ENCODE measurements at places on chromosomes 13 and 19.
A peak's percentile ranks its signal among the peaks of the same experiment; 100 is the strongest.

- peak; percentile 76 for DNase-seq
Observed at GRCh38 chr19:5987077-5987818, 9.3 kb upstream of the RANBP3 start.

DNA sequence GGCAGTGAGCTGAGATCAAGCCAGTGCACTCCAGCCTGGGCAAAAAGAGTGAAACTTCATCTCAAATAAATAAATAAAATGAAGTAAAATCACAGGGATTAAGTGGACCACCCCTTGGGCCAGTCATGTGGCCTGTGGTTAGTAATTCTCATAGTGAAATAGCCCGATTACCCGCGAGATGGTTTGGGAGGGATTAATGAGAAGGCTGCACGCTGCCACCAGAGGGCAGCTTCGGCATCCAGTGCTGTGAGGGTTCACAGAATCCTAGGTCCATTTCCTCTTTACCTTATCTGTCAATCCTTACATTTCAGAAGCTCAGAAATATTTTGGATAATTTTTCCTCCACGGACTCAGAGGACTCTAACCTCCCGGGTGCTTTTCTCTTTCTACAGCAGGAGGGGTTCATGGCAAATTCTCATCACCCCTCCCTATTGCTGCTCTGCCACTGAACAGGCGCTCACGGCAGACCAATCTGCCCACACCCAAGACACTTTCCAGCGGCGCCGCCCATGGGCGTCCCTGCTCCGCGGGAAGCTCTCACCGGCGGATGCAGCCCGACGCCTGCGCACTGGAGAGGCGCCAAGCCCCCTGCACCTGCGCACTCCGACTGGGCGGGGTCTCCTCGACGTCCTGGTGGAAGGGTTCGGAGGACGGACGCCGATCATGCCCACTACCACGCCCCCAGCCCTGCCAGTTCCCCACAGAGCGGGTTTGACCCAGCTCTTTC is 11.0 kb downstream of the ZNF835 start:
- no peak for DNase-seq

GRCh38 chr19:41457241-41457640 is 14.3 kb downstream of the ERICH4 start:
- no peak for DNase-seq

- peak; percentile 82 for DNase-seq
Observed at GRCh38 chr19:51339687-51340656, 2.0 kb downstream of the VSIG10L start.

DNA sequence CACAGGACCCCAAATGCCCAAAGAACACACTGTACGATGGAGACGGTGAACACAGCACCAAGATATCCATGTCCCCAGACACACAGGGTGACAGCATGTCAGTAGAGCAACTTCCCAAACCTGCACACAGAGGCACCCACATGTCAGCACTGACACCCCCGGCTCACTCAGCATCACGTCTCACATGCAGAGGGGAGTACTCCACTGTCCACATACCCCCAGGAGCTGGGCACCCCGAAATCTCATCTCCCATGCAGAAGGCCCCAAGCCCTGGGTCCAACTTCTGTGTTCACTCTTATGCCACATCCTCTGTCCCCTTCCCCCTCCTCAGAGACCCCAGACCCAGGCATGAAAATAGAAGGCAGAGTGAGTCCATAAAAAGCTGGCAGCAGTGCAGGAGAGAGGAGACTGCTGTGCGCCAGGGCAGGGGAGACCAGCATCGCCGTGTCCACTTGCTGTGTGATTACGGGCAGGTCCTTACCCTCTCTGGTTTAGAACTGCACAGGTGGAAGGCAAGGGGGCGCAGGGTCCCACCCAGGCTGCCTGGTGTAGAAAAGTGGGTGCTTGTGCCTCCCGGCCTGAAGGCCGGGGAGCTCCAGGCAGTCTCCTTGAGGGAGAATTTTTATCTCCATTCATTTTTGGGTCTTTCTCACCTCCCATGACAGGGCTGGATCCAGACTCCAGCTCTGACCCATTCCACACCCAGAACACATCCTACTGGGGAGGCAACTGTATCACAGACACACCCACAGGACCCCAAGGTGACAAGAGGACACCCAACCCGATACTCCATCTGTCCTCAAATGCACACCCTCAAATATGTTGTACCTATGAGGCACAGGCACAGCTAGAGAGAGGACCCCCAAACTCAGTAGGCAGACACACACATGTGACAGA is 17.0 kb downstream of the ERFL start:
- DNase-seq, result no peak

DNA sequence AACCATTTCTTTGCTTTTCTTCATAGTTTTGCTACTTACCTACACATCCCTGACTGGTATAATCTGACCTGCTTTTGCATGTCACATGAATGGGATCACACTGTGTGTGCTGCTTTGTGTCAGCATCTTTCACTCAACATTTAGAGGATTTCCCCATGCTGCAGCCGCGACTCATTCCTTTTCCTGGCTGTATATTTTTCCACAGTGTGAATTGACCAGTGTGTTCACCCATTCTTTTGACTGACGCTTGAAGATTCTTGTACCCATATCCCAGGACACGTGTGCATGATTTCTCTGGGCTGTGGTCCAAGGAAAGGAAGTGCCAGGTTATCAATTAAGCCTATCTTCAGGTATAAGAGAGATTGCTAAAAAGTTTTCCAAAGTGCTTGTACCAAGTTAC is 118.4 kb downstream of the DPF1 start:
- no peak for DNase-seq

GRCh38 chr19:45443462-45444317 is 20.0 kb upstream of the ERCC1 start:
- DNase-seq, result no peak

GRCh38 chr13:41352935-41353840 is 42.1 kb downstream of the NAA16 start:
- DNase-seq, result peak; percentile 33

- no peak for DNase-seq
Observed at GRCh38 chr13:64327505-64328194, 2902.5 kb downstream of the PCDH9 start.

- peak; percentile 69 for DNase-seq
Observed at GRCh38 chr19:10104665-10105508, 1.3 kb upstream of the PPAN start.

DNA sequence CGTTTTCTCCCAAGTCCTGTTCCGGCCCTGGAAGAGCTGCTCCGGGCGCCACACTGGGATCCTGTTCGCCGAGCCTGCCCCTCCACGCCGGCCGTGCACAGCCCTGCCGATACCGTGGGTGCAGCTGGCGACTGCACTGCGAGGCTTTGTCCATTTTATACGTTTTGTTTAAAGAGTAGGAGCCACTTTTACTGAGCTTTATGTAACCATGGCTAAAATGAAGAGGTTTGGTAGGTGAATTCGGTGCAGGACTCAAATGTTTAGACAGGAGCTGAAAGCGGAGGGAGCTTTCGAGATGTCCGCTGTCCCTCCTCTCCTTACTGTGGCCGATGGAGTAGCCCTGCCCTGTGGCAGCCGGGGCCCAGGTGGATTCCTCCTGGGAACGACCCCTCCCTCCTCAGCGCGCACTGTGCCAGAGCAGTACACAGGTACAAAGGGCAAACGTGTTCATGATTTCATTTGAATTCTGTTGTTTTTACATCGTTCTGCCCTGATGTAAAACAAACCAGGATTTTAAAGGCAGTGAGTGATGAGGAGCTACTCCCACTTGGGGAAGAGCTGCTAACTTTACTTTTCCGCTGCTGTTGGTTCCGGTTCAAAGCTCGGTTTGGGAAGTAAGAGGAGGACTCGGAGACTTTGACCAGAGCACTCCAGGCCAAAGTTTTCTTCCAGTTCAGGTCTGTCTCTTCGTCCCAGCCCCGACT is 1.7 kb downstream of the COL4A2 start:
- DNase-seq, result no peak

All from T-helper 1 cell (primary cell).